ENCODE measurements at places on chromosomes 16 and 17.

GRCh38 chr16:47774661-47775060 is 313.5 kb downstream of the PHKB start:
- no peak for DNase-seq

- no peak for DNase-seq
Observed at GRCh38 chr17:35981908-35982330, 622 bp upstream of the CCL16 start.

- DNase-seq = no peak
Observed at GRCh38 chr16:54375071-54375470, 88.5 kb upstream of the IRX3 start.

DNA sequence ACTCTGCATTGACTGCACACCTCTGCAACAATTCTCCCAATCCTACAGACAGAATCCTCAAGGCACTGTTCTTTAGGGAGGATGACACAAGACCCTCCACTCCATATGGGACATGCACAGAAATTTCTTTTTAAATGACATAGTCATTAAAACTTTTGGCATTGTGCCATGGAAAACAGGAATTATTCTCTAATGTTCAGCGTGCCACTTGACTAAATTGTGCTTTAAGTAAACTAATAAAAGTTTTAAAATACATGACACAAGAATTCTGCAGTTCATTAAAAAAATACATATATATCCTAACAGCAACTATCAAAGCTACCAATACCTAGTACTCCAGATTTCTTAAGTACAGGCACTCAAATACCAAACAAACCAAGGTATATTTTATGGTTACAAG is 16.0 kb downstream of the CEP112 start:
- no peak for DNase-seq

GRCh38 chr17:59456923-59457615 is 108.3 kb upstream of the DHX40 start:
- no peak for DNase-seq

- DNase-seq = no peak
Observed at GRCh38 chr17:69457603-69458002, 43.1 kb downstream of the MAP2K6 start.

DNA sequence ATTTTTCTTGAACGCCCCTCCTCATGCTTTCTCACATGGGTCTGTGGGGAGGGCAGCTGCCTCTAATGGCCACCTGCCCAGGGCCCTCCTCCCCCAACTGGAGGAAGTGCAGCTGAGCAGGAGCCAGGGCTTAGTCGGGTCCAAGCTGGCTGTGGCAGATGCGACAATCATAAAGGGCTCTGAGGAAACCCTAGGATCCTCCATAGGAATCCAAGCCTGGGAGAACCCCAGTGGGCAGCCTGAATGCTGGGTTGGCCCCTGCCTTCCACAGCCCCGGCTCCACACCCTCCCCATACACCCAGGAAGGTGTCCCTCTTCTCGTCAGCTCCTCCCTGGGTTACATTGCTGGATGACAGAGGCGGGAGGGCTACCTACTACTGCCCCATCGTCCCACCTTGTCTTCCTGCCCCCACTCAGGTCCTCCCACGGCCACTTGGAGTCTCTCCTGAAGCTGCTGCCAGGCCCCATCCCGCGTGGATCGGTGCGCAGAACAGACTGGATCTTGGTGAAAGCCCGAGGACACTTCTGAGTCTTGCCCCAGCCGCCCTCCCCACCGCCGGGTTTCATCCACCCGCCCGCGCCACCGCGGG is 15.6 kb upstream of the CBFB start:
- DNase-seq = no peak

DNA sequence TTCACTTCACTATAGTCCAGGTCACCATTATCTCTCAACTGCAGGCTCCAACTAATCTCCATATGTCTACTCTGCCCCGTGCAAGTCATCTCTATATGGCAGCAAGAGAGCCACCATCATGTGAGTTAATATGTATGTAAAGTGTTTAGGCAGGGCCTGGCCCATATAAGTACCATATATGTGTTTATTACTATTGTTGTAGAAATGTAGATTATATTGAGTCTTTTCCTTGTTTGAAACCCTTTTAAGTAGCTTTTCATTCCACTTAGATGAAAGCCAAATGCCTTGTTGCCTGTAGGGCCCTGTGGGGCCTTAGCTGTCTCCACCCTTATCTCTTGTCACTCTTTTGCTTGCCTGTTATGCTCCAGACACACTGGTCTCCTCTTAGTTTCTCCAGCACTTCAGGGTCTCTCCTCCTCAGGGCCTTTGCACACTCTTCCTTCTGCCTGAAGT is 164.0 kb downstream of the PHKB start:
- DNase-seq = no peak

DNA sequence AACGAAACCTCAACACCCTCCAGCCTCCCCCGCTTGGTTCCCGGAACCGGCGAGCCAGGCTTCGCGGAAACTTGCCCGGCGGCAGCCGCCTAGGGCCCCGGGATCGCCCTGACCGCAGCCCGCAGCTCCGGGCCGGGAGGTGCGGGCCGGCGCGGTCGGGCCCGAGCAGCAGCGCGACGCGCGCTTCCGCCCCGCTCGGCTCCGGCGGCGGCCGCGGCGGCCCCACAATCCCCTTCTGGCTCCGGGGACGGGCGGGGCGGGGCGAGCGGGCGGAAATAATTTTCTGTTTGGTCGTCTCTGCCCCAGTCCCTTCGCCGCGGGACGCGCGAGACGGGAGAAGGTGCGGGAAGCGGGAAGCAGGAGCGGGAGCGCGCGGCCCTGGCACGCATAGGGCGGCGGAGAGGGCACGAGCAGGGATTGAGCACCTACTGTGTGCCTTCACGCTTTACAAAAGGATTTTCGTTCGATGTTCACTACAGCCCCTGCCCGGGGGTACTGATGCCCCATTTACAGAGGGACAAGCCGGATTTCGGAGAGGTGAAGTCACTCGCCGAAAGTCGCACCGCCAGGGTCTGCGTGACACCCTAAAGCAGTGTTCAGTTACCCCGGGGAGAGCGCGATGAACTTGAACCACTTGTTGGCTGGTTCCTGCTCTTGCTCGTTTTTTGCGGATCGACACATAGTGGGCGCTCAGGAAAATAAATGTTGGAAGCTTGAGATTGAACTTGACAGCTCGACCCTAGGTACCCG is 2.7 kb upstream of the MLLT6 start:
- DNase-seq = peak; percentile 69

DNA sequence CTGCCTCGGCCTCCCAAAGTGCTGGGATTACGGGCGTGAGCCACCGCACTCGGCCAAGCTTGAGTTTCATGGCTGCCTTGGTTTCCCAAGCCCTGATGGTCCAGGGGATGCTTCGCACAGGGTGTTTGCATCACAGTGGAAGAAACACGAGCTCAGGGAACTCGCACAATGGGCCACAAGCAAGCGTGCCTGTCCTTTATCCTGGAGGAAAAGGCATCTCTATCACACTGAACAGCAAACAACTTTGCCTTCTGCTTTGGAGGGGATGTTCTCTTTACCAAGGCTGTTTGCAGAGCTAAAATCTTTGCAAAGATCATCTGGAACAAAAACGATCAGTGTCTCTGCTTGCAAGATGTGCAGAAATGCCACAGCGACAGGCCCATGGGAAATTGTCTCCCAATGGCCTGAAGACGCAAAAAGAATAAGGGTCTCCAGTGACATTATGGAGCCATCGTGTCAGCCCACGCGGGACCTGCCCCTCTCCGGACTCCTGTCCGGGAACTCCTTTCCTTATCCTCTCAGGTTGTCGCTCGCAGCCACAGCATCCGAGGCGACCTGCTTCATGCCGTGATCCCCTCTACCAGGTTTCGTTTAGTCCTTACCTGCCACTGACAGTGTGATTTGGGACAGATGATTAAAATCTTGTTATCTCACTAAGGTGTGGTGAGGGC is 44.1 kb upstream of the CBFA2T3 start:
- no peak for DNase-seq

DNA sequence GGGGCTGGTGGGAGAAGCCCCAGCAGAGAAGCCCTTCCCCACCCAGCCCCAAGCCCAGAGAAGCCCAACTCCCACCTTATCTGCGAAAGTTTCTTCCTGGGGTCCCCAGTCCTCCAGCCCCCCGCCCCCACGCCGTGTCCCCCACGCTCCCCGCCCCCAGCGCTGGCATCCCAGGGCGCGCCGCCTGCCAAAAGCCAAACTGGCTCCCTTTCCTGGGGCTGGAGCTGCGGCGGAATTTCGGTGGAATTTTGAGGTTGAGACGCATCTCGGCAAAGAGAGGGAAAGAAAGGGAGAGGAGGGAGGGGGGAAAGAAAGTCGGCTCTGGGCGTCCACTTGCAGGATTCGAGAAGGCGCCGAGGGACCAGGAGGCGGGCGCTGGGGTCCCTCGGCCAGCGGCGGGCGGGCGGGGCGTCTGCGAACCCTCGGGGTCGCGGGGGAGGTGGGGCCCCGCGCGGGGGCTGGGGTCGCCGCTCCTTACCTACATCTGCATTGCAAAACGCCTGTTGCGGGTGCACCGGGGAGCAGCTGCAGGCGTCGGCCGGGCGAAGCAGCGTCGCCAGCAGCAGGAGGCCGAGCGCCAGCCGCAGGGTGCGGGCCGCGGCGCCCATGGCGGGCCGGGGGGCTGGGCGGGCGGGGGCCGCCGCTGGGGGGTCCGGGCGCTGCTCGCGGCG is 571 bp downstream of the TIMP2 start:
- no peak for DNase-seq

- no peak for DNase-seq
Observed at GRCh38 chr17:50558091-50558490, 2.4 kb upstream of the CACNA1G start.

DNA sequence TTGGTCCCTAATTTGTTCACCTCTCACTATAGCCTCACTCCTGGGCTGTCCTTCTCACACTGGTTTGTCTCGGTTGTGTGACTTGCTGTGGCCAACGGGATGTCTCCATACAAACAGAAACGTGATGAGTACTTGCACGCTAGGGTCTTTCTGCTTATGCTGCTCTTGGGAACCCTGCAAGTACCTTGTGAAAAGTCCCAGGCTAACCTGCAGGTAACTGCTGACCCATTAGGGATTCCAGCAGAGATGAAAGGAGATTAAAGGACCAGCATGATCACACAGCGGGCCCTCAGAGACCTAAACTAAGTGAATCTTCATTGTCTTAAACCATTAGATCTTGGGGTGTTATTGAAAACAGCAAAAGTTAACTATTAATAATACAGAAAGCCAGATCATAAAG is 562.8 kb upstream of the GOT2 start:
- no peak for DNase-seq

DNA sequence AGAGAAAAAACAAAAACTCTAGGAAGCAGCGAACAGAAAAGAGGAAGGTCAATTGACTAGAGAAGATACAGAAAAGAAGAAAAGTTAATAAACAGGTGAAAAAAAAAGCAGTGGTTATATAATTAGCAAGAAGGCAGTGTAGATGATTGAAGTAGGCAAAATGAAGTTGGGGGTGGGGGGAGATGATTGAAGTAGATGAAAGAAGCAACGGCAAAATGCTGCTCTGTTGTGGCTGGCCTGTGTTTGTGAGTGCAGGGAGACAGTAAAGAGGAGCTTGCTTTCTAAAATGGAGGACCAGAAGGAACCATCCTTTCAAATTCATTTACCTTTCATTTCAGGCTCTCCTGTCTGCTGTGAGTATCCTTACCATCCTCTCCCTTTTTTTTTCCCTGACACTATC is 3.6 kb downstream of the EVI2B start:
- DNase-seq = no peak

DNA sequence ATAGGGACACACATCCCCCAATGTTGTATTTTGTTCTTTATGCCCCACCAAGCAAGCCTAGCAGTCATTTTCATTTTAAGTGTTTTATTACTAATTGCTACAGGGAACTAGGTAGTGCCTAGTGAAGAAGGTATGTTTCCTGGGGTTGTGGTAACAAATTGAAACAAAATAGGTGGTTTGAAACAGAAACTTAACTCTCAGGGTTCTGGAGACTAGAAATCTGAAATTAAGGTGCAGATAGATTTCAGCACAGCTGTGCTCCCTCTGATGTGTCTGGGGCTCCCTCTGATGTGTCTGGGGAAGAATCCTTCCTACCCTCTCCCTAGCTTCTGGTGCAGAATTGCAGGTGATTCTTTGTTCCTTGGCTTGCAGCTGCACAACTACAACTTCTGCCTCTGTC is 390.1 kb downstream of the ZFHX3 start:
- DNase-seq = no peak

DNA sequence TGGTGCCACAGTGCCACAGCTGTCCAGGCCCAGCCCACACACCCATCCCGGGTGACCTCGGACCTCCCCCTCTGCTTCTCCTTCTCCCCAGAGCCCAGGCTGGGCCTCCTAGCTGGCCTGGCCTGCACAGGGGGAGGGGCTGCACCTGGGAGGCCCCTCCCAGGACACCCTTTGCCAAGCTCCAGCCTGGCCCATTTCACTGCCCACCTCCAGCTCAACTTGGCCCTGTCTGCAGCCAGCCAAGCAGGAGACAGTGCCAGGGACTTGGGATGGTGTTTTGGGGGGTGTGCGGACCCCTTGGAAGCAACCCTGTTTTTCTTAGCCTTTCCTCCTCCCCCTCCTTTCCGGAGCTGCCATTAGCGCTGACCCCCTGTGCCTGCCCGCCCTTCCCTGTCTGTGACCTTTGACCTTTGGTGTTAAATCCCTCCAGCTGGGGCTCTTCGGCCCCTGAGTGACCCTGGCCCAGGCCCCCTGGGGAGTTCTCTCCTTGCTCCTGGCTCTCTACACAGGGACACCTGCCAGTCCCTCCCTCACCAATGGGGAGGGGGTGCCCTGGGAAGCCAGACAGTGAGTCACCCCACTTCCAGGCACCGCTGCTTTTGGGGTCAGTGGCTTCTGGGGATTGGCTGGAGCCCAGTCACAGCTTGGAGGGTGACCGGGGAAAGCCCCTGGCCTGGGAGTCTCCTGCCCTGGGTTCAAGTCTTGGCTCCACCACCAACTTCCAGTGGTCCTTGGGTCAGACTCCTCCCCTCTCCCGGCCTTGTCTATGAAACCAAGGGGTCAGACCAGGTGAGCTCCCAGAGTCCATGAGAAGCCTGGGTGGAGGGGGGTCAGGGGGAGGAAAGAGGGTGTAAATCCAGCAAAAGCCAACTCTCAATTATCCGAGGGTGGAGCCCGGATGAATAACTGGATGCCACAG is 1.9 kb downstream of the GLIS2 start:
- no peak for DNase-seq

DNA sequence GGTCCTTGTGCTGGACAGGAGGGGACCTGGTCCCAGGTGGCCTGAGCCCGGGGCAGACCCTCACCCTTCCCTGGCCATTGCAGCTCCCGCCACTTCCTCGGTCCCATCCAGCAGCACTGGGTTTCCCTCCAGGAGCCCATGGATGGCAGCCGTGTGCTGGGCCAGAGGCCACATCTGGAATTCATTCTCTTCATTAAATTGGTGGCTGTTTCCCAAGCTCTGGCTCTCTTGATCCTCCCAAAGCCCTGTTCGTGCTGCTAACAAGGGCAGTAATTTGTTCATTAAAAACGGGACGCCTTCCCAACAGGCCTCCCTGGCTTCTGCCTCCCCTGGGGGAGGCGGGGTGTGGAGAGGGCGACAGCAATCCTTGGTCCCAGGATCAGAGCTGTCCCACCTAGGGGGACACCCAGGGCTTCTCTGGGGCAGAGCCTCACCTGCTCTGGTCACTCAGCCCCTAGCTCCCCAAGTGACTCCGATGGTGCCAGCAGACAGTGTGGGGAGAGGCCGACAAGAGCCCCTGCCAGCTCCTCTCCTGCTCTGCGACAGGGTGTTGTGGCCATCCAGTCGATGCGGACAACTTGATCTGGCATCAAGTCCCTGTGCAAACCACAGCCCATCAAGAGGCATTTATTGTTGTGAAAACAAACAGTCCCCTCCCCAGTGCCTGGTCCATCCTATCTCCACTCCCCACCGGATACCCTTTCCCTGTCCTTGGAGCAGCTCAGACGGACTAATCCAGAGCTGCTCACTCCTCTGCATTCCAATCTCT is 44.0 kb downstream of the SDK2 start:
- DNase-seq = no peak
